ENCODE measurements at places on chromosomes 7 and 10.

GRCh38 chr7:141710301-141710700 is 2.1 kb downstream of the WEE2 start:
- no peak for DNase-seq

DNA sequence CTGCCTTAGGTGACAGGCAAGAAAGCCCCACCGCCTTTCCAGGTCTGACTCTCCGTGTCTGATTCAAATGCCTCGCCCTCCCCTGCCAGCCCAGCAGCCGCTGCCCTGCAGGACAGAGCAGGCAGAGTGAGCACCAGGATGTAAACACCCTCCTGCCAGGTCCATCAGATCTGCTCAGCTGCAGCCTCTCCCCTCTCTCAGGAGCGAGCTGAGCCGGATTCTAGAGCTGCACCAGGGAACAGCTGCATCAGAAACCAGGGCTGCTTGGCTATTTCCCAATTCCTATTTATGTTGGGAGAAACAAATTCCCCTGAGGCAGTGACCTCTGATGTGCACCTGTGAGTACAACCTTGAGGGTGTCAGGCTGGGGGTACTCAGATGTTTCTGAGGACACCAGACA is 121.5 kb upstream of the ZMIZ1 start:
- no peak for DNase-seq

DNA sequence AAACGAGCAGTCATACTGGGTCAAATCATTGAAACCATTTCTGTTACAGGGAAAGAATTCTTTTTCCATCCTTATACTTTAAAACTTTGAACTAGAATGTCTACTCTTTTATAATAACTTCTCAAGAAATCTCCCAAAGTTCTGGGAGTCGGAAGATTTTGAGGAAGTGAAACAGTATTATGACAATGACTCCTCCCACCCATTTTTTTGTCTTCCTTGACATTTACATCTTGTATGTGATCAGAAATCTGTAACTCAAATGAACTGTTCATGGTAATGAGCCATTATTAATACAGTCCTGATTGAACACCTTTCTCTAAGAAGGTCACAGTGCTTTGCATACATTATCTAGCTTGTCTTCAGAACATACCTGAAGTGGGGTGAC is 227.4 kb downstream of the CELF2 start:
- DNase-seq, result no peak

DNA sequence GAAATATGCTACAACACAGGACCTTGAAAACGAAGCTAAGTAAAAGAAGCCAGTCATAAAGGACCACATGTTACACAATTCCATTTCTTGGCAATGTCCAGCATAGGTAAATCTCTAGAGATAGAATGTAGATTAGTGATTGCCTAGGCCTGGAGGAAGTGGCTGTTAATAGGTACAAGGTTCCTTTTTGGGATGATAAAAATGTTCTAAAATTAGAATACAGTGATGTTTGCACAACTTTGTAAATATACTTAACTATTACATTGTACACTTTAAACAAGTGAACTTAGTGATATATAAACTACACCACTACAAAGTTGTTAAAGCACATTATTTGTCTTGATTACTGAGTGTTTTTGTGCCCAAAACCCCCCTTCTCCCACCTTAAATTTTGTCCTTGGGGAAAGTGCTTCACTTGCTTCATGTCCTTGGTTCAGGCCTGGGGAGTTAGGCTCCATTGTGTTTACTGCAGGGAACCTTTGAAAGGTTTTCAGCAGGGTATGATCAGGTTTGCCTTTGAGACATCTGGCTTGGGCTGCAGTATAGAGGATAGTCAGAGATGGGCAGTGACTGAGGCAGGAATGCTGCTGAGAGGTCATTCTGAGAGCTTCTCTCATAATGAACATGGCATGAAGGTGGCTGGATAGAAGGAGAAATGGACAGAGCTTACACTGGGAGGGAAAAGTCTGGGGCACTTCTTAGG is 1052.6 kb downstream of the REEP3 start:
- no peak for DNase-seq

- DNase-seq, result peak; percentile 48
Observed at GRCh38 chr10:101301111-101301731, 52.7 kb upstream of the BTRC start.

DNA sequence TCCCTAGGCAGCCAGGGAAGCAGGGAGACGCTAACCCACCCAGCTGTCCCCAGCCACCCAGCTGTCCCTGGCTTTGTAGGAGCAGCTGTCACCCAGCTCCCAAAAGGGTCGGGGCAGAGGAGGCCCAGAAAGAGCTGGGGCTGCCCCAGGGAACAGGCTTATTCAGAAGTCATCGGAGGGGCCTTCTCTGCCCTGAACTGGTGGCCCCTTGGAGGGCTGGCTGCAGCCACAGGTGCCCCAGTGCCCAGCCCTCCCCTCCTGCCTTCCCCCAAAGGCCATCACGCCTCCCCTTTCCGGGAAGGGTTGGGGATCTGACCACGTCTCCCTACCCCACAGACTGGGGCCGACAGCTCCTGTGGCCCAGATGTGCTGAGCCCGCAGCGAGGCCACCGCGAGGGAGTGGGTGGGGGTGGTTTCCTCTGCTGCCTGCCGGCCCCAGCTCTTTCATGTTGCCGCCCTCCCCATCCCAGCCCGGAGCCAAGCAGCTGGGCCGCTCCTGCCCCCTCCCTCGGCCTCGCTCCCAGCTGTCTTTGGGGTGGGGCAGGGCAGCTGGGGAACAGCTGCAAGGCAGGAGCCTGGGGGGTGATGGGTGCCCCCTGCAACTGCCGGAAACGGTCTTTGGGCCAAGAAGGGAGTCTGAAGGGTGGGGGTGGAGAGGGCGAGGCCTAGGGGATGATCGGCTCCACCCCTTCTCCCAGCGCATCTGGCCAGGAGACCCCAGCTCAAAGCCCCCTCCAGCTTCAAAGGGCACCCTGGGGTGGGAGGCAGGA is 16.8 kb downstream of the TRIM8 start:
- DNase-seq, result peak; percentile 90

GRCh38 chr10:59672150-59672875 is 37.3 kb downstream of the SLC16A9 start:
- DNase-seq, result no peak

- peak; percentile 86 for DNase-seq
Observed at GRCh38 chr7:102061981-102062390, 224.7 kb upstream of the SH2B2 start.

DNA sequence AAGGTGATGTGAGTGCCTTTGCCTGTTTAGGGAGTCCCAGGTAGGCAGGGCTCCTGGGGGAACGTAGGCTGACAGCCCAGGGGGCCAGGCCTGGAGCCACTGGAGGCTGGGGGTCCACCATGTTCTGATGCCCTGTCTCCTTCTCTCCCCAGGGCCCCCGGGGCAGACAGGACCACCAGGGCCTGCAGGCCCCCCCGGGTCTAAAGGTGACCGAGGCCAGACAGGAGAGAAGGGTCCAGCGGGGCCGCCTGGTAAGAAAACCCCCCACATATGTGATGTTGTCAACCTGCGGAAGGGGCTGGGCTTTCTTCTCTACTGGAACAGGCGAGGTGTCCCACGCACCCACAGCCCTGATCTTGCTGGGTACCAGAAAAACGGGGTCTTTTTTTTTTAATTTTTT is 85.2 kb downstream of the MYL10 start:
- DNase-seq, result no peak

- DNase-seq, result no peak
Observed at GRCh38 chr10:74887614-74888284, 61.3 kb downstream of the KAT6B start.

DNA sequence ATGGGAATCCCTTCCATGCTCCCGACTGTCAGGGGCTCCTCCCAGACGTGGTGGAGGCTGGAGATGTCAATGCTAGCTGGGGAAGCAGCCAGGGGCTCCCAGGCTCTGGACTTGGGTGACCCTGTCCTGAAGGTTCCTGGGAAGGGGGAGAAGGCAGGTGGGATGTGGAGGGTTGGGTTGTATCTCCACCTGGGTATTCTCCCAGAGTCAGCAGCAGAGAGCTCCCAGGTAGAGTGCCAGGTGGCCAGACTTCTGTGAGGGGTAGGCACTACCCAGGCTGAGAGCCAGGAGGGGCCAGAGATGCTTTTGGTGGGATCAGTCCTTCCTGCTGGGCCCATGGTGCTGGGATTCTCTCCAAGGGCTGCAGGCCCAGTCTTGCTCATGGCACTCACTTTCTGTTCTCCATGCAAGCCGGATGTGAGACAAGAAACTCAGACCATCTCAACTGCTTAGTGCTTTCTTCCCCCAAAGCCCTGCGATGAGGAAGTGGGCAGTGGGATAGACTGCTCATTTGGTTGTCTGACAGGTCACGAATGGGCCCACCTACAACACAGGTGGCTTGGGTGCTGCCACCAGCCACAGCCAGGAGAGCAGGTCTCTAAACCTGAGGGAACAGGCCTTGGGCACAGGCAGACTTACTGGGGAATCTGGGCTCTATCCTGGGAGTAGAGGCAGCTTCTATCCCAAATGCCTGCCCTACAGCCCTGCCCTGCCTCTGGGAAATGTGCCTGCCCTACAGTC is 52.5 kb upstream of the CAMK2B start:
- peak; percentile 78 for DNase-seq

DNA sequence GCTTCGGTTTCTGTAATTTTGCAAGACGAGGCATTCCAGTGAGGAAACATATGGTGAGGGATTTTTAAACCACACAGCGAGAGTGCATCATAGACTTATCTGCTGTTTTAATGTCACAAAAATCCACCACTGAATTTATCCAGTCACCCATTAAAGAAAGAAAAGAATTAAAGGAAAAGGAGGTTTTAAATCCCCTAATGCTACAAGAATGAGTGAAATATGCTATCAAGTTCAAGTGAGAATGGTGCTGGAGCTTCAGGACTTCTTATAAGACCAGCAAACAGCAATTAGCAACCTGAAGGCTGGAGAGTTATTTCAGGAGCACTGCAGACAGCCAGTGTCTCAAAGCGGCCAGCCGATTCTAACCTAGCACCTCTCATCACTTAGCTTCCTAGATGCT is 439.1 kb upstream of the MGMT start:
- DNase-seq, result no peak

DNA sequence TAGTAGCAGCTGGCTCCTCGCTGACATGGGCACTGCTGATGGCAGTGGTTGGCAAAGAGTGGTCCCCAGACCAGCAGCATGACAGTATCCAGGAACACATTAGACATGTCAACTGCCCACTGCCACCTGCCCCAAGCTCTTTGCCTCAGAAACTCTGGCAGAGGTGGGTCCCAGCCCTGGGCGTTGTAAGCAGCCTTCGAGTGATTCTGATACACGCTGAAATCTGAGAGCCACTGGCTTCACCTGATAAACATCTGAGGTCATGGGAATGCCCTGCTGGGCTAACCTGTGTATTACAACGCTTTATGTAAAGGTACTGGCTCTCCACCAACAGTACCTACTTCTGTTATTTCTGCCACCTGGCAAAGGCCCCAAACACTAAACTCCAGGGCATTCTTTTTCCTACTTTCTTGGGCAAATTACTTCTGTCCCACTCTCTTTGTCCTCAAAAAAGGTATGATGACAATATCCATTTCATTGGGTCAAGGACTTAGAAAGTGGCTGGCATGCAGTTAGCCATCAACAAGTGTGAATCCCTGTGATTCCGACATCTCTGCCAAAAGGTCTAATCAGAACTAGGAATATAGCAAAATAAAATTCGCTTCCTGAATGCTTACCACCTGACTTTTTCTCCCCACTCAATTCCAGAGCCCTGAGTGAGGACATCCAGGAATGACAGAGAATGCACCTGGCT is 9.2 kb downstream of the SGMS1 start:
- DNase-seq, result peak; percentile 35

DNA sequence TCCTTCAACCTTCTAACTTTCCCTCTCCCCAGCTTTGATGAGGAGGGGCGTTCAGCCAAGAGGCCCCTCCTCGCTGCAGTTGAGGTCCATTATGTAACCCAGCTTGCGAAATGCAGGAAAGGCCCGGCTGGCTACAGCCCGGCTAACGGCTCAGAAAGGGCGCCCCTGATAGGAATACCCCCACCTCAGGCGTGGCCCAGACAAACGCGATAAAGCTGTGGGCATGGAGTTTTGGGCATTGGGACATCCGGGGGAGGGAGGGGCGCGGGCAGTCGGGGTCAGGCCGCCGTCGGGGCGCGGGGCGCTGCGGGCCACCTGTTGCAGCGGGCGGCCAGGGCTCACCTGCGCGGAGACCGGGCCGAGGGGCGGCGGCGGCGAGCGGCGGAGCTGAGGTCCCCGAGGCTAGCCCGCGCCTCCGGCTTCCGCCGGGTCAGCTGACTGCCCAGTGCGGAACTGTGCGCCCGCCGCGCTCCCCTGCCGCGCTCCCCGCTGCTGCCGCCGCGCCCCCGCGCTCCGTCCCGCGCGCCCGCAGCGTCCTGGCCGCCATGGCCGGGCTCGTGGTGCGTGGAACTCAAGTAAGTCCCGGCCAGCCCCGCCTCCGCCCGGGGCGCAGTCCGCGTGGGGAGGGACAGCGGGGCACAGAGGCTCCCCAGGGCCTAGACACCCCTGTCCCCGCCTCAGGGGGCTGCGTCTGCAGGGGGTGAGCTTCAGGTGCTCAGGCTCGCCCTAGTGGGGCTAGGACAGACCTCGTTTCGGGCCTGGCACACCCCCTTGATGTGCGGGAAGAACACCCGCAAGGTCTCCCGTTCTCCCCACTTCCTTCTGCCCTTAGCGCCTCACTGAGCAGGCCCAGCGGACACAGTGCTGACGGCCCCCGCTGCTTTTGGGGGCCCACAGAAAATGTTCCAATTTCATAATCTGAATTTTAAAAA is at the start of gene LRMDA:
Gene LRMDA (plus strand): TSS at position 445 of the 932 bp plus-strand sequence.
- DNase-seq, result peak; percentile 34

DNA sequence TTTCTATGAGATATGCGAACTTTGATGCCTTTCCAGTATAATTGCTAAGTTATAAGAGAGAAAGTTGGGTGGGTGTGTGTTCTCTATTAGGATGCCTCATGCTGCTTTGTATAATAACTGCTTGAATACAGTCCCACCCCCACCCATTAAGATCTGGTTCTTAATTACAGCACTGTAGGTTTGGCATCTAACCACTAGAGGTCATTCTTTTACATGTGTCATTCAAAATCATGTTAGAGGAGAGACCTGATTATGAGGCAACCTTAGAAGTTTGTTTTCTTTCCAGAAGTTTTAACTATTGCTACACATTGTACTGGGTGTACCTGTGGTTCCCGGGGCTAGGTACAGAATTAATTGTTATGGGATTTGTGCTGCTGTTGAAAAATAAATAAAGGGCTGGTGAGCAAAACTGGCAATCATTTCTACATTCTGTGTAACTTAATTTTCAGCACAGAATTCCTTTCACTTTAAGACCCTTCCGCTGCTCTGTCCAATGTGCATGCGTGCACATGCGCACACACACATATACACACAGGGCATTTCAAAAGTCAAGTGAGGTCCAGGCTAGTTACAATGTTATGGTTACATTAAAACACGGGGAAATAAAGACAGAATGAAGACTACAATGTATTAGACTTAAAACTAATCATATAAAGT is 1156.3 kb downstream of the SORCS3 start:
- DNase-seq, result peak; percentile 18

DNA sequence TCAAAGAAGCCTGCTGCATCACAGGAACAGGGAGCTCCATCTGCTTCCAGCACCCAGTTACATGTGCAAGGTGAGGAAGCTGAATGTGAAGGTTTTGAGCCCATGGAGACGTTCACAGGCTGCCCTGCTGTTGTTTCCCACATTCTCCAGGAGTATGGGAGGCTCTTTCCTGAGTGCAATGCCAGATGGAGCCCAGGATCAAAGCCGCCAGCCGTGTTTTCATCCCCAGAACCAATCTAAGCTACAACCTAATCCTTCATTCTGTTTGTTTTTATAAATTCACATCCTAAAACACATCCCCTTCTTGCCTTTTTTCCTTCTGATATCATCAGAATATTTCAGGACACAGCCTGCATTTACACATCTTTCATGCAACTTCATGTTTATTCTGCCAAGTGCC is 98.9 kb upstream of the PRR15 start:
- no peak for DNase-seq

GRCh38 chr10:60661637-60662036 is 116.6 kb upstream of the CDK1 start:
- no peak for DNase-seq

Data from GM10248 (cell line).